ENCODE measurements at places on chromosomes 7 and 10.
A peak's percentile ranks its signal among the peaks of the same experiment; 100 is the strongest.

DNA sequence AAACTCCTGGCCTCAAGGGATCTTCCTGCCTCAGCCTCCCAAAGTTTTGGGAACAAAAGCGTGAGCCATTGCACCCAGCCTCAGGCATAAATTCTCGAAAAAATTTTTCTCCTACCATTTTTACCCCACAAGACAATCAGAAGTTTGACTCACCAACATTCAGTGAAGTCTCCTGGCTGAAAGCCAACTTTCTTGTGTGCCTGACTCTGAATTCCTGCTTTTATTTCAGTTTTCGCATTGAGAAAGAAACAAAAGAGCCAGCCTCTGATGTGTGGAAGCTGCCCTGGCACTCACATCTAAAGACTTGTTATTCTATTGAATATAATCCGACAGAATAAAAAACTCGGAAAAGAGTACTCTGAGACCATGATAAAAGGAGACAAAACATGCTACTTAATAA is 402.9 kb downstream of the MAGI2 start:
- no peak overlapping the region for H3K4me3 ChIP-seq
- no peaks in the 10 kb centered on the region for H3K27me3 ChIP-seq
- H3K36me3 ChIP-seq, result no peaks in the 10 kb centered on the region
- peaks cover 21% of the 10 kb centered on the region for H3K4me1 ChIP-seq

DNA sequence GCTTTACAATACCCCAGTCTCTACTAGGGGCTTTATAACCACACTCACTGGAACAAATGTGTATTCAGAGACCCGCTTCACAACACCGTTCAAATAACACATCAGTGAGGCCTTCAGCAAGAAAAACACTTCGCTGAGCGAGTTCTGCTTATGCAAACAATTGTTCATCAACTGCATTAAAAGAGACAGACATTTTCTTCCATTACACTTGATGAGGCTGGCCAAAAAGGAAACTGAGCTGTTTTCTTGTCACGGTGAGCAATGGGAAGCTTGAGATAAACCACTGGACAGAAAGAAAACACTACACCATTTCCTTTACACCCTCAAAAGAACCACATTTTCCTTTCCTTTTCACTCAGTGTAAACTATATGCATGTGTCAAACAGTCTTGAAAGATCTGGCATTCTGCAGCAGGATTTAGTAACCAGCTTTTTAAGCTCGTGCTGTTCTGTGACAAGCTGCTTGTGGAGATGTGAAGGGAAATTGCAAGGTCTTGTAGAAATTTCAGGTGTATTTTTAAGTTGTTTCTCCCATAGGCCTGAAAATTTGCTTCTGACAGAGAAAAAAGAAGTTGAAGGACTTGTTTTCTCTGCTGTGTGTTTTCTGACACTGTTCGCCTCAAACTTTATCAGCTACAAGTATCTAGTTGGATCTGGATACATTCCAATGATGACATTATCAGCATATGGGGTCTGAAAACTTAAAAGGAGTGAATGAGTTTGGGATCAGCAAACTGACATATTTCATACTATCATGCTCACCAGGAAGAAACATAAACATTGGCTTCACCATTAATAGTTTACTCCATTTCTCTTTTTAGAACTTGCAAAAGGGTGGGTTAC is 693.1 kb downstream of the PARD3 start:
- DNase-seq, result no peak
- no peaks in the 10 kb centered on the region for H3K36me3 ChIP-seq
- peaks cover 3% of the 10 kb centered on the region for H3K27me3 ChIP-seq
- no peak overlapping the region for H3K27ac ChIP-seq

- H3K4me1 ChIP-seq, result no peaks in the 10 kb centered on the region
- H3K36me3 ChIP-seq, result no peaks in the 10 kb centered on the region
- no peaks in the 10 kb centered on the region for H3K27me3 ChIP-seq
- H3K4me3 ChIP-seq, result no peak overlapping the region
Observed at GRCh38 chr7:97218767-97219166, 101.3 kb downstream of the SDHAF3 start.

- no peak overlapping the region for H3K27ac ChIP-seq
- DNase-seq, result peak; percentile 25
- H3K4me3 ChIP-seq, result no peak overlapping the region
- H3K36me3 ChIP-seq, result no peaks in the 10 kb centered on the region
- H3K27me3 ChIP-seq, result peaks cover 2% of the 10 kb centered on the region
Observed at GRCh38 chr7:136114966-136115762, 138.0 kb upstream of the MTPN start.

Measured in HFFc6 (cell line).